Activated CD4-positive, alpha-beta T cell treated with anti-CD3 and anti-CD28 coated beads, Interleukin-2, amount 50 U/mL, for 24 hours (primary cell): ENCODE measurements at places on chromosomes 3 and 15.

DNA sequence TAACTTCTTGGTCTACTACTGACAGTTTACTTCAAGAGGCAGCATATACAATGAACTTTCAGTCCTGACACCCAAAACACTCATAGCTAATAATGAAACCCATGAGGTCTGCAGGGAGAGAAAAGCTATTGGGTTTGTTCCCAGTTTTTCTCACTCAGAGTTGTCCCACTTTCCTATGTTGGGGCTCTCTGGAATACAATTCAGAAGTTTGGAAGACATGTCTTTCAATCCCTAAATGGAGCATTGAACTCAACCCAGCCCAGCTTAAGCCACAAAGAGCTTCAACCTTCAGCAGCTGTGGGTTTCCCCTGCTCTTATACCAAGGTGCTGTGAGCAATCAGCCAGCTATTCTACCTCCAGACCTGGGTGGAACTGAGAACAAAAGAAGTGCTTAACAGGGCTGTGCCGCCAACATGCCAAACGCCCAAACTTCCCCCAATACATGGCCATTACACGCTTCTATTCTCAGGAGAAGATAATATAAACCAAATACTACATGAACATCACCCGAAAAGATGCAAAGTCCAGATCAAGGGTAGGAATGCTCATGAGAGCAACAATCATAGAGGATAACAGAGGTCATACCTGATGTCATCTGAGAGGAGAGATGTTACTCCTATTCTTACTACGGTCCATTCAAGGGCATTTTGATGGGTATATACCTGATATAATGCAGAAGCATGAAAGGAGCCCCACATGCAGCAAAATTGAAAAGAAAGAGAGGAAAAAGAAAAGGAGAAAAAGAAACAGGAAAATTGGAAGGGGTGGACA is 131.2 kb upstream of the TGFBR2 start:
- DNase-seq = peak; percentile 10

DNA sequence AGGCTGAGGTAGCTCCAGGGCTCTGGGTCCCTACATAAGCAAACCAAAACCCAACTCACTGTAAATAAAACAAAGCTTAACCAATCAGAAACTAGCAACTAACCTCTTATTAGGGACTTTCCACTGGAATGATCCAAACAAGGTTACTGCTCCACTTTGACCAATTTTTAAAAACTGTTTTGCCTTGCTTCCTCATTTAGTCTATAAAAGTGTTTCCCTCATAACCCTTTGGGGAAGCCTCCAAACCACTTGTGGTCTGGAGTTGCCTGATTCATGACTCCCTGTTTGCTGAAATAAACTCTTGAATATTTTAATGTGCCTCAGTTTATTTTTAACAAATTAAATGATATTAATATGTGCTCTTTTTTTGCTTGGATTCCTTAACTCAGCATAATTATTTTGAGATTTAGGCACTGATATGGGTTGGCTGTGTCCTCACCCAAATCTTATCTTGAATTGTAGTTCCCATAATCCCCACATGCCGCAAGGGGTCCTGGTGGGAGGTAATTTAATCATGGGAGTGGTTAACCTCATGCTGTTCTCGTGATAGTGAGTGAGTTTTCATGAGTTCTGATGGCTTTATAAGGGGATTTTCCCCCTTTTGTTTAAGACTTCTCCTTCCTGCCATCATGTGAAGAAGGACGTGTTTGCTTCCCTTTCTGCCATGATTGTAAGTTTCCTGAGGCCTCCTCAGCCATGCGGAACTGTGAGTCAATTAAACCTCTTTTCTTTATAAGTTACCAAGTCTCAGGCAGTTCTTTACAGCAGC is 90.6 kb downstream of the CD200R1L start:
- no peak for DNase-seq

- DNase-seq = no peak
These were observed 280.9 kb upstream of the KCNMB2 start for GRCh38 chr3:178255315-178255714.

DNA sequence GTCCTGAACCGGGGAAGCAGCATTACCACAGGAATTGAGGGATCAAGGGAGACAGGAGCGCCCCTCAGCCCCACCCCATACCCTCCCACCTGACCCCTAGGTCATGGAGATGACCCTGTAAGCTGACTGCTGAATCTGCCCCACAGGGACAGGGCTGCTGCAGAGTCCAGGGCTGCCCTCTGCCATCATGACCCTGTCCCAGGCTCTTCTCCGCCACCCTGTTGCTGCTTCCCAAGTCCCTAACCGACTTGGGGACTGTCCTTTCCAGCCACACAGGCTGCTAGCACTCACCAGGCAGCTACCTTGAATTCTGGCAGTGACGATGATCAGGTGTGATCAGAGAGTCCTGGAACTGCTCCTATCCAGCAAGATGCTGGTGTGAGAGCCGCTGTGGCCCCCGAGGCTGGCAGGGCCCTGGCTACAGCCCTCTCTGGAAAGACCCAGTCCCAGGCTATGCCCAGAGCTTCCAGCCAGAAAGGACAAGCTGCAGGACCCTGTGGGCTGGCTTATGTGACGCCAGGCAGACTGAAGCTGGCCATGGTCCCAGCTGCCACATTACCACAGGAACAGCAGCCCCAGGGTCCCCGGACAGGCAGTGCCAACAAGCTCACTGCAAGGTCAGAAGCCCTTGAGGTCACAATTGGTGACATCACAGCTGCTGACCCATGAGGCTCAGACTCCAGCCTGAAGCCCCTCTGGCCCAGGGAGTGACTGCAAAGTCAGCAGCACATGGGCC is at the start of gene C3orf22:
C3orf22 (minus strand) TSS at position 597 of the 736 bp plus-strand sequence. CDS start 5,542 bp downstream, outside the sequence.
- DNase-seq = no peak

DNA sequence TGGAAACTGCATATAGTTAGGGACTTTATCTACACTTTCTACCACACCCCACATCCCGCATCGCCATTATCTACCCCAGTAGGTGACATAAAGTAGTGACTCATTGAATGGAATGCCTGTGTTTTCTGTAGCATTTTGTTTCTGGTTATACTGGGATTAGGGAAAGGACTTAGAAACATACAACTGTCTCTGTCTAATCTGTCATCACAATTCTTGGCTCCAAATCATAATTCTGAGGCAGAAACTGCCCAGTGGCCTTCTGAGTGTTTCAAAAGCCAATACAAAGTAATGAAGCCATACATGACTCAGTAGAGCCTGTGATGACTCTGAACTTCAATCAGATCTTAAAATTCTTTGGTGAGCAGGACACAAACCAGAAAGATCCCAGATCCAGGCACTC is 115.7 kb upstream of the CHRM5 start:
- no peak for DNase-seq
